ENCODE measurements at places on chromosomes 6 and 20.

DNA sequence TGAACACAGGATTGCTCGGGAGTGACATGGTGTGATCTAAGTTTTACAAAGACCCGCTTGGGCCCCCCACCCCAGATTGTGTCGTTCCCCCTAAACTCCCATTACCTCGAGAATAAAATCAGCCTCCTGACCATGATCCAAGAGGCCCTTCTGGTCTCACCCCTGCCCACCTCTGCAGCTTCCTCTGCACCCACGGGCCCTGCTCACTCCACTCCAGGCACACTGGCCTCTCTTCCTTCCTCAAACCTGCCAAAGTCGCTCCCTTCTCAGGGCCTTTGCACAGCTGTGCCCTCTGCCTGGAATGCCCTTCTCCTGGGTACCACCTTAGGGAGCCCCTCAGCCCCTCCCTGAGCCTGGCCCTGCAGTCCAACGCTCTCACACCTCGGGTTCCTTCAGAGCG, 17.9 kb downstream of the TGM2 start:
- no peak for DNase-seq

DNA sequence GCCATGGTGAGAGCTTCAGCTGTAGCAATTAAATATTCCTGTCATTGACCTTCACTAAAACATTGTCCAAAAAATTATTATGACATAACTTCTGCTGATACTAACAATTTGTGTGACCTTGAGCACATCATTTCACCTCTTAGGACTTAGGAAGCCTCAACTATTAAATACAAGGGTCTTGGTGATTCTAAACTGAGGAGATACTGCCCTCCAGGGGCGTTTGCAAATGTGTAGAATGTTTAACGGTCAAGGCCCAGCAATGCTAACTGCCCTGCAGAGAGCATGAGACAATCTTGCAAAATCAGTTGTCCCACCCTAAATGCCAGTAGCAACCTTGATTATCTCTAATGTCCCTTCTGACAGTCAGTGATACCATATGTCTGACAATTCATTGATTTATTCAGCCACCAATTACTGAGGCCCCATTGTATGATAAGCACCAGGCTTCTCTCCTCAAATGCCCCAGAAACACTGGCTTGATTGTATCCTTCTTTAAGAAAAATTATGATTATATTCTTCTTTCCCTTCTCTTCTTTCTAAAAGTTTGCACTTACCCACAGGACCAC, 284.1 kb upstream of the PLN start:
- DNase-seq = no peak

DNA sequence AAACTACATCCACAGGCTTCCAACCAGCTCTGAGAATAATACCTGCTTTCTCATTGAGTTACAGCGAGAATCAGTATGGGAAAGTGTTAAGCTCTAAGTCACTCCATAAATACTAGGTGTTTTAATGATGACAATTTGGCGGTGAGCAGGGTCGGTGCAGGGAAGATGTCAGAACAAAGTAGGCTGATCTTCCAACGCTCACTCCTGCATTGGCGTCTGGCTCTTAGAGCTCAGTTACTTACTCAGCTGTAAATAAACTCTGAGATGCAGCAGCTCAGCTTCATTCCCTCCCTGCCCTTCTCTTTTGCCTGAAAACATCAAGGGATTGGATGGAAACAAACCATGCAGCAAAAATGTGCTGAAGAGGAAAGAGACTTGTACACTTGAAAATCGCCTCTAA, 102.5 kb upstream of the SPACA1 start:
- no peak for DNase-seq

- no peak for DNase-seq
Observed at GRCh38 chr6:105078386-105078708, 101.5 kb downstream of the POPDC3 start.

- DNase-seq = no peak
Observed at GRCh38 chr20:18004384-18005031, 35.7 kb downstream of the MGME1 start.

DNA sequence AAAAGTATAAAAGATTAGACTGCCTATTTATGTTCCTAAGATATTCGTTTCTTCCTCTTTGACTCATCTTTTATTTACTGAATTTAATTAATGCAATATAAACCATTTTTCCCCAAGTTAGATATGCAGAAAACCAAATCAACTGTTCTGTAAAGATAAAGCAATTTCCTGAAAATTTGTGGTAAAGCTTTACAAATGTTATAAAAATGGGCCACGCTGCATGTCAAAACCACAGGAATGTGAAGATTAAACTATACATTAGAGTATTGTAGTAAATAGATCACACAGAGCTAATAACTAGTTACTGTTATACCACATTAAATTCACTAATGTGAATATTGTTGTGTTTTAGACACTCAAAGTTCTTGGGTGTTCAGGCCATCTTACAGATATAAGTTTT, 83.4 kb downstream of the OPN5 start:
- DNase-seq = no peak

DNA sequence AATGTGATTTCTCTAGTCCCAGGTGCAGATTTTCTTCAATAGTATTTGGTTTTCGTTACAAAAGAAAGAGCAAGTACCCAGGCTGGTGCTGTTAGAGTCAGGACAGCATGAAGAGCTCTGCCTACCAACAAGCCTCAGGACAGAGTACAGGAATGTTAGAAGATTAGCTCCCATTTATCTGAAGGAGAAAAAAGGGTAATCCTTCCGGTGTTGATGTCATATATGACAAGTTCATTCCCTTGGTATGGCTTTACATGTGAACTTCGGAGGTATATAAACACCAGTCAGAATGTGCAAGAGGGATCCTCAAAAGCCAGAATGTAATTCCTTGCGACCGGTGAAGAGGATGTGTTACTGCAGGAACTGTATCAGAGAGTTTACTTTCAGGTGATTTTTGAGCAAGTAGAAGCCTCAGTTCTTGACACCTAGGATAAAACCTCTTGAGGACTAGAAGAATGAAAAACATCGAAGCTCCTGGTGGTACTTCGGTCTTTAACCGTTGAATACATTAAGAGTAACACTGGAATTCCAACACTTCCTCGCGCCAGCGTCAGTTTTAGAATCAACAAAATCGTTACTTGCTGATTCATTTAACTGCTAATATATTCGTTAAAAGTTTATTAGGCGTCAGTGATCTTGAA, 194.2 kb upstream of the ZNF184 start:
- DNase-seq = no peak

- no peak for DNase-seq
Observed at GRCh38 chr20:41143354-41143753, 6.0 kb downstream of the PLCG1 start.

DNA sequence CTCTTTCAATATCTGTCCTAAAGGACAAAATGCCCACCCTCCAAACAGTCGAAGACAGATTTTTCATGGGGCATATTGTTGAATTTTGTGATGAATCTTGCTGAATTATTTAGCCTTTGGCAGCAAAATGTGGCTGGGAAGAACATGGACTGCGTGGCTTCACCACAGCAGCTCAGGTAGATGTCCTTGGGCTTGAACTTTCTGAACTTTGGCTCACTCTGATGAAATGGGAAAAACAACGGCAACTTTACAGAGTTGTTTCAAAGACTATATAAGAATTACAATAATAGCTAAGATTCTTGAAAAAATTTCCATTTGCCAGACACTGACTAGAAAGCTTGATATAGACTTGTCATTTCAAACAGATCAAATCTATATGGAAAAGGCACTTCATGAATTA, 52.8 kb upstream of the IL20RA start:
- no peak for DNase-seq

DNA sequence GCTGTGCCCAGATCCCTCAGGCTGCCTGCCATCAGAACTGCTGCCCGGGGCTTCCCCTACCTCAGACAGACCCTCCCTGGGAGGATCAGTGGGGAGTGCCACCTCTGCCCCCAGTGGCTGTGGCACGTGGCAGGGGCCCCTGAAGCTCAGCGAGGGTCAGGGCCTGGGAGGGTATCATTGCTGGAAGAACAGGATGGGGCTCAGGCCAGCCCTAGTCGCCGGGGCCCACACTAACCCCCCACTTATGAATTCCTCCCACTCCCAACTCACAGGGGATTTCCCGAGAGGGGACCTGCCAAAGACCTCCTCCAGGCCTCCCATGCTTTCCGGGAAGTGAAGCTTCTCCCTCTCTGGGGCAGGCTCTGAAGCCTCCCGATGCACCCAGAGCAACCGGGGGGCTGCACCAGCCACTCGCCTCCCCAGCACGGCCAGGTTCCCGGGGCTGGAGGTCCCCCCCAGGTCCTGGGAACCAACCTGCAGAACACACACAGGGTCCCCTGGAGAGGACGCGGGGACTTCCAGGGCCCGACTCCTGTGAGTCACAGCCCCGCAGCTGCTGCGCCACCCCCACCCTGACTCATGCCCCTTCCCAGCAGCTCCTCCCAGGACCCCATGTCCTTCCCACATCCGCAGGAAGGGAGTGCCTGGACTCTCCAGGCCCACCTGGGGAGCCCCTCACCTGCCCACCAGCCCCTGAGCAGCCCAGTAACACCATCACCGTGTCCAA, 2.5 kb downstream of the TNFRSF6B start:
- peak; percentile 44 for DNase-seq

DNA sequence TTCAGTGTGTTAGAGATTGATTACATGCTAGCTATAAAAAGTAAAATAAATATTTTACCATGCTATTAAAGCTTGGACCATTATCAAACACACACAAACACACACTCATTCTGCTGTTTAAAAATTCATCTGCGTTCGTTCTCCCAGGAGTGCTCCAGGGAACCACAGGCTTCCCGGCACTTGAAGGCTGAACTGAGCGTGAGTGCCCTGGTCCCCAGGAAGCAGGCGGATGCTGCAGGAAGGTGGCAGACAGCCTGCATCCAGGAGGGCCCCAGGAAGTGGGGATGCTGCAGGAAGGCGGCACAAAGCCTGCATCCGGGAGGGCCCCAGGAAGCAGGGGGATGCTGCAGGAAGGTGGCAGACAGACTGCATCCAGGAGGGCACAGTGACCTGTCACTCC, 147.2 kb upstream of the SNX9 start:
- DNase-seq = no peak

DNA sequence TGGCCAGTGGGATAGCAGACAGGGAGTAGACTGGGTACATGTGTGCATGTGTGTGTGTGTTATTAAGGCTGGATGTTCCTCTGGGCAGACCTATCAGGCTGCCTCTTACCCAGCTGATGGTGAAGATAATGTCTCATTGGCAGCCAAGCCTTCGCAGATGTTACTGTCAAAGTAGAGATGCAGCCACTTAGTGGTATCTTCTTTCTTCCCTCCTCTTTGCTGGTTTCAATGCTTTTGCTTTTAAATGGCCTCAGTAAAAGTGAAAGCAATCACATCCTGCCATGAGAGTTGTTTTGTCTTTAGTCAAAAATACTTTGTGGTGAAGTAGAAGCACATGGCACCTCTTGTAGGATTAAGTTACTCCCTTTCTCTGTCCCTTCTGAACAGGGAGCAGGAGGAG, 57.5 kb downstream of the SNRNP48 start:
- DNase-seq = no peak

GRCh38 chr6:153849072-153849779, 189.8 kb upstream of the OPRM1 start:
- no peak for DNase-seq

GRCh38 chr6:131197716-131198115, 62.4 kb downstream of the AKAP7 start:
- no peak for DNase-seq

GRCh38 chr6:13472099-13472498, 15.3 kb downstream of the GFOD1 start:
- no peak for DNase-seq

DNA sequence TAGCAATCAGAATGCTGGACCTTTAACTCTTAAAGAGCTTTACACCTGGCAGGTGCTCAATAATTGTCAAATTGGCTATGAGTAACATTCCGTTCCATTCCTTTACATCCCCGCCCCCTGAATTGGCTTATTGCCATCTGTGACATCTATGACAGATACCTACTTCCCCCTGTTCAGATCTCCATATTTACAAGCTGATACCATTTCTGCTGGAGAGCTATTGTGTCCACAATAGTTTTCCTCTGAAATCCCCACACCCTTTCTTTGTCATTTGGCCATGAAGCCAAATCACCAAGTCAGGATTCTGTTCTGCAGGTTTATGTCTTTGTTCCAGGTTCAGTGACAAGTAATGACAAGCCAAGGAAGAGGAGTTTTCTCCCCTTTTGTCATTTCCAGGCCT, 3.2 kb downstream of the CDH26 start:
- DNase-seq = no peak

DNA sequence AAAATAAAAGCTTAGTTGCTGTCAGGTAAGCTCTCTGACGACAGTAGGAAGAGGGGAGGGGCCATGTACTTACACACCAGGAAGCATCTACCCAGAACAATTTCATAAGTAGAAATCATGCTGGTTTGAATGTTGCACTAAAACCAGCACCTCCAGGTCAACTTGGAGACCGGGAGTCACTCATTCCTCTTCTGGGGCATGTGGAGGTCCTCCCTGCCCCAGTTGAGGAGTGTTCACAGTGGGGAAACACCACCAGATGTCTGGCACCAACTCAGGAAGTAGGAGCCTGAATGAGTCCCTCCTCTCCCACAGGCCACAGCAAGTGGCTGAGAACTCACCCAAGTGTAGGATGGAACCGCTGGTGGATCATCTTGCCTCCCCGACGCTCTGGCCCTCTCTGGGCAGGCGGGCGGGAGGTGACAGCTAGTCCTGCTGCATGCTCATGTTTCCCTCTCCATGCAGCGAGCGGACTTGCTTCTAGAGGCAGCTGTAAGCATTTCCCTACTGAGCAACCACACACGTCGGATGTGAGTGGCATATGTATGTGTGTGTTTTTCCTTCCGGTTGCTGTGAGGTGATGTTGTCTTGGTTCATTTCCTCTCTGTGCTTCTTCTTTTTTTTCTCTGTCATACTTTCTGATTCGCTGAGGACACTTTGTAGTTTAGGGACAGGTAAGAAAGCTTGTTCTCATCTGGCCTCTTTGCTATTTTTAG, 149.5 kb upstream of the NEDD9 start:
- peak; percentile 20 for DNase-seq

GRCh38 chr6:155245193-155245592, 18.6 kb upstream of the CLDN20 start:
- no peak for DNase-seq

DNA sequence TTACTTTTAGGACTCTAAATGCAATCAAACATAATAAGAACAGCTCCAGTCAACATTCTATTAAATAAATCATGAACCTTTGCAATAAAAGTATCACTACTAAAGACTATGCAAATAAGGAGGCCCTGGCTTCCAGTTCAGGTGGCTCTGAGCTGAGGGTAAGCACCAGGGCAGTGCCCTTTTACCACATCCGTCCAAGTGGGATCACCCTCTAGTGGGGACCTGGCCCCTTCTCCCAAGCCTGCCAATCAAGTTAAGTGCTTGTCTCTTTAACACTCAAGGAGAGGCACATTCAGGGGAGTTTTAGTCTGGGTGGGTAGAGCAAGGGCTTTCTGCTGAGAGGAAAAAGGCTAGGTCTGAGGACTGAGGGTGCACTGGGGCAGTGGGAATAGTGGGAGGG, 161.4 kb downstream of the TMEM200A start:
- DNase-seq = no peak

GRCh38 chr6:35237476-35237875, 22.1 kb upstream of the ZNF76 start:
- DNase-seq = no peak

- DNase-seq = no peak
Observed at GRCh38 chr20:8812817-8813216, 256.1 kb upstream of the PLCB4 start.
